Purkinje cell (primary cell): ENCODE measurements at places on chromosomes 3 and 15. TPM values are rescaled to one million over a fixed set of nuclear protein-coding genes. Genes with fewer than 3 reads are reported as not detected.

The FOXL2 gene
- not detected in 2 replicates for polyA plus RNA-seq

The CDCP1 gene
- polyA plus RNA-seq: 0.09 TPM in 1 of 2 replicates, not detected in the other

The LRTM1 gene
- 0.24 TPM in 1 of 2 replicates, not detected in the other for polyA plus RNA-seq

The SIDT1 gene
- 3.6 and 4.6 TPM in 2 replicates for polyA plus RNA-seq

The RAB43 gene
- 0.83 and 1.8 TPM in 2 replicates for polyA plus RNA-seq

The GPR27 gene
- polyA plus RNA-seq: 32.3 and 42.7 TPM in 2 replicates

The TMEM158 gene
- 4.4 and 6.0 TPM in 2 replicates for polyA plus RNA-seq

The COL6A5 gene
- not detected in 2 replicates for polyA plus RNA-seq

The APOD gene
- polyA plus RNA-seq: 23.4 and 38.2 TPM in 2 replicates

The PRSS50 gene
- polyA plus RNA-seq: not detected in 2 replicates

The GAP43 gene
- polyA plus RNA-seq: 21.3 and 152 TPM in 2 replicates

The PPM1L gene
- 20.3 and 23.6 TPM in 2 replicates for polyA plus RNA-seq

The GOLGA8O gene
- polyA plus RNA-seq: not detected in 2 replicates

The GOLGA6L7 gene
- not detected in 2 replicates for polyA plus RNA-seq

The GABRB3 gene
- polyA plus RNA-seq: 65.2 and 69.0 TPM in 2 replicates

The DET1 gene
- 1.4 and 2.1 TPM in 2 replicates for polyA plus RNA-seq

The ERICH6 gene
- polyA plus RNA-seq: 0.79 TPM in 1 of 2 replicates, not detected in the other

The GCNT3 gene
- not detected in 2 replicates for polyA plus RNA-seq

The FSTL1 gene
- polyA plus RNA-seq: 1.7 and 2.1 TPM in 2 replicates

The ATP13A4 gene
- polyA plus RNA-seq: 1.9 TPM in 2 replicates

The GOLGA6L4 gene
- polyA plus RNA-seq: 3.4 and 3.5 TPM in 2 replicates

The TRH gene
- 0.40 TPM in 1 of 2 replicates, not detected in the other for polyA plus RNA-seq

The CCR9 gene
- not detected in 2 replicates for polyA plus RNA-seq

The ZIC4 gene
- 2.5 and 8.3 TPM in 2 replicates for polyA plus RNA-seq

The ZBBX gene
- polyA plus RNA-seq: 3.0 and 10.8 TPM in 2 replicates

The CD276 gene
- 1.3 and 2.0 TPM in 2 replicates for polyA plus RNA-seq

The RTP4 gene
- polyA plus RNA-seq: not detected in 2 replicates

The TGM4 gene
- not detected in 2 replicates for polyA plus RNA-seq

The HIGD2B gene
- not detected in 2 replicates for polyA plus RNA-seq

The DBR1 gene
- 7.1 and 7.7 TPM in 2 replicates for polyA plus RNA-seq

The LRRIQ4 gene
- not detected in 2 replicates for polyA plus RNA-seq

The AADACL2 gene
- polyA plus RNA-seq: not detected in 2 replicates

The GSK3B gene
- 37.9 and 51.0 TPM in 2 replicates for polyA plus RNA-seq

The RLBP1 gene
- not detected in 2 replicates for polyA plus RNA-seq

The GORASP1 gene
- polyA plus RNA-seq: 19.8 and 20.4 TPM in 2 replicates

The LNP1 gene
- 5.7 and 9.9 TPM in 2 replicates for polyA plus RNA-seq

The SEC11A gene
- 86.0 and 105 TPM in 2 replicates for polyA plus RNA-seq

The SUMF1 gene
- 11.3 and 13.9 TPM in 2 replicates for polyA plus RNA-seq

The UROC1 gene
- polyA plus RNA-seq: not detected in 2 replicates

The SEC62 gene
- polyA plus RNA-seq: 1,819 and 2,113 TPM in 2 replicates

The TIPARP gene
- 5.2 and 13.1 TPM in 2 replicates for polyA plus RNA-seq

The CAMP gene
- not detected in 2 replicates for polyA plus RNA-seq

The GREM1 gene
- 1.6 TPM in 1 of 2 replicates, not detected in the other for polyA plus RNA-seq

The SLC24A1 gene
- 1.7 and 3.8 TPM in 2 replicates for polyA plus RNA-seq

The GOLGA8S gene
- 0.19 and 0.53 TPM in 2 replicates for polyA plus RNA-seq

The ACKR2 gene
- polyA plus RNA-seq: 0.73 and 4.6 TPM in 2 replicates

The SKOR1 gene
- 26.2 and 35.5 TPM in 2 replicates for polyA plus RNA-seq

The UBA5 gene
- polyA plus RNA-seq: 13.7 and 24.8 TPM in 2 replicates

The PEAK1 gene
- 1.3 and 9.5 TPM in 2 replicates for polyA plus RNA-seq

The ERC2 gene
- polyA plus RNA-seq: 11.0 and 24.8 TPM in 2 replicates

The GPR87 gene
- polyA plus RNA-seq: not detected in 2 replicates

The GOLGA8T gene
- not detected in 2 replicates for polyA plus RNA-seq

The TMEM207 gene
- not detected in 2 replicates for polyA plus RNA-seq

The CNTN4 gene
- polyA plus RNA-seq: 49.9 and 60.9 TPM in 2 replicates

The RBP2 gene
- polyA plus RNA-seq: not detected in 2 replicates

The GNAT1 gene
- not detected in 2 replicates for polyA plus RNA-seq

The MYEF2 gene
- 27.2 and 35.0 TPM in 2 replicates for polyA plus RNA-seq

The FBXO45 gene
- polyA plus RNA-seq: 11.6 and 13.2 TPM in 2 replicates

The TOMM70 gene
- polyA plus RNA-seq: 27.9 and 41.9 TPM in 2 replicates
